ENCODE measurements at places on chromosomes 7 and 10. TPM values are rescaled to one million over a fixed set of nuclear protein-coding genes. Genes with fewer than 3 reads are reported as not detected.

DNA sequence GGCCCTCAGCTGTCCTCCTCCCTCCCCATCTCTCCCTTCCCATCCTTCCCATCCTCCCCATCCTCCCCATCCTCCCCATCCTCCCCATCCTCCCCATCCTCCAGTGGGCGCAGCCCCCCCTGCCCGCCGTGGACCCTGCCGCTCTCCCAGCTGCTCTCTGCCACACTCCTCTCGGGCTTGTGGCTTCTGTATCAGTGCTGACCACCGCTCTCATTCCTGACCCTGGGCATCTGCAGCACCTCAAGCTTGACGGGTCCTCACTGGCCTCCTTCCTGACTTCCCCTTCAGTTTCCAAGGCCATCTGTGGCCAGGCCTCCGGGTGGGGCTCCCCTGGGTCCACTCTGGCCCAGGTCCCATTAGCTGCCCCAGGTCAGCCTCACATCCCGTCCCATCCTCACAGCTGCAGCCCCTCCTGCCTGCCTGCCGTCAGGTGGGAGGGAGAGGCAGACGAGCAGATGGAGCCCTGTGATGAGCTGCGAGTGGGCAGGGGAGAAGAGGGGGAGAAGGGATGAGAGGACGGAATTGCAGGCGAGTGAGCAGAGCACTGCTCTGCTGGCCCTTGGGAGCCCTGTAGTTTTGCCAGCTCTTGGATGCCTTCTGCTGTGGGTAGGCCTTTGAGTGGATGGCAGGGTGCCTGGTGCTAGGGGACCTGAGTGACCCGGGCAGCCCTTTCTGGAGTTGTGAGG lies 35.7 kb downstream of the LHPP start:
- H3K27ac ChIP-seq: no peak overlapping the region
- no peaks in the 10 kb centered on the region for H3K4me1 ChIP-seq
- peaks cover 18% of the 10 kb centered on the region for H3K36me3 ChIP-seq
- H3K4me3 ChIP-seq: no peak overlapping the region
- H3K27me3 ChIP-seq: no peaks in the 10 kb centered on the region

- H3K36me3 ChIP-seq: no peaks in the 10 kb centered on the region
- no peak for DNase-seq
- H3K27me3 ChIP-seq: peaks cover 17% of the 10 kb centered on the region
- peak overlapping the region; percentile 96 for H3K4me3 ChIP-seq
Measured at GRCh38 chr10:102419269-102420180, 940 bp upstream of the PSD start.

DNA sequence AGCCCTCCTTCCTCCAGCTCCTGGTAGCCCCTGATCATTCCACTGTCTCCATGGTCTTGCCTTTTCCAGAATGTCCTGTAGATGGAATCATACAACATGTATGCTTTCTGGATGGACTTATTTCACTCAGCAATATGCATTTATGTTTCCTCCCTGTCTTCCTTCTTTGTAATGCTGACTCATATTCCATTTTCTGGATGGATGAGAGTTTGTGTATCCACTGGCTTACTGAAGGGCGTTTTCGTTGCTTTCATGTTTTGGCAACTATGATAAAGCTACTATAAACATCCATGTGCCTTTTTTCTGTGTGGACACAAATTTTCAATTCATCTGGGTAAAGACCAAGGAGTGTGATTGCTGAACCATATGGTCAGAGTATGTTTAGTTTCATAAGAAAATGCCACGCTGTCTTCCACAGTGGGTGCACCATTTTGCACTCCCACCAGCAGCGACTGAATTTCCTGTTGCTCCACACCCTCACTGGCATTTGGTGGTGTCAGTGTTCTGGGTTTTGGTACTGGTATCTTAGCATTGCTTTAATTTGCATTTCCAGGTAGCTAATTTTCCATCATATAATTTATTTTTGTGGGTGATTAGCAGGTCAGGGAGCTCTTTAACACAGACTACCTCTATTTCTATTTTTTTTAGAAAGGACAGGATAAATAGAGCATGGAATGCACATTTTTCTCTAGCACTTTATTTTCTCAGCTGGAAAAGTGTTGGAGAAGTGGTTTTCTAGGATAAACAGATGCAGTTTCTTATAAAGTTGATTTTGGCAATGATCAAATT lies 252.2 kb downstream of the WDR37 start:
- no peaks in the 10 kb centered on the region for H3K27me3 ChIP-seq
- peaks cover 39% of the 10 kb centered on the region for H3K4me1 ChIP-seq
- peak; percentile 75 for DNase-seq
- H3K27ac ChIP-seq: peak overlapping the region; percentile 89
- H3K36me3 ChIP-seq: peaks cover 2% of the 10 kb centered on the region

DNA sequence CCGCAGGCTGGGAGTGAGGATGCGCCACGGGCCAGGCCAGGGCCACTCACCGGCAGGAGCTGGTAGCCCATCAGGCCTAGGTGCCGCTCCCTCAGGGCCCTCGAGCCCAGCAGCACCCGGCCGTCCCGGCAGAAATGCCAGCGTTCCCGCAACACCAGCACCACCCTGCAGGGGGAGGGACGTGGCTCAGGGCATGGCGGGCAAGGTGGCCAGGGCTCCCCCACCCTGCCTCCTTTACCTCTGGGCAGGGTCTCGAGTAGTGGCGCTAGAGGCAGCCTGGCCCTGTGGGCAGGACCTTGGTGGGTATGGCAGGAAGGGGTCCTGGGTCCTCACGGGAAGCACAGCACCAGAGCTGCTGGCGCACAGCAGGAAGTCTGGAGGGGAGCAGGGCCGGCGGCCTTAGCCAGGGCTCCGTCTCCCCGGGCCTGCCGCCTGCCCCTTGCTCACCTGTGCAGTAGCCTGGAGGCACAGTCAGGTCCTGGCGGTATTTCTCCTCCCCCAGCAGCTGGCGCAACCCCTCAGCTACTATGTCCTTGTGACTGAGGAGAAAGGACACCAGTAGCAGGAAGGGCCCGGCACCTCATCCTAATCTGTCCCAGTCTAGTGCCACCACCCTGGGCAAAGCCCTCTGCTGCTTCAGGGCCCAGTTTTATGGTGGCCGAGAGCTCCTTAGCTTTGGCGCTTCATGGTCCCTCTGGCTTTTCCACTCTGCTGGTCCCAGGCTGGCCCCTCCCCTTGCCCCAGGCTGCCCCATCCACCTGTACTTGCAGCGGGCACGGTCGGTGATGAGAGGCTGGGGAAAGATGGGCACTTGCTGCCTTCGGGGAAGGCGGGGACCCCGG lies 3.5 kb downstream of the FASTK start:
- no peak overlapping the region for H3K4me3 ChIP-seq
- no peak for DNase-seq
- peak overlapping the region; percentile 47 for H3K27ac ChIP-seq
- H3K36me3 ChIP-seq: peaks cover 15% of the 10 kb centered on the region
- peaks cover 33% of the 10 kb centered on the region for H3K4me1 ChIP-seq
- no peaks in the 10 kb centered on the region for H3K27me3 ChIP-seq

GRCh38 chr10:120514035-120514620 lies 57.1 kb downstream of the PLPP4 start:
- H3K27me3 ChIP-seq: no peaks in the 10 kb centered on the region
- no peak for DNase-seq
- no peak overlapping the region for H3K4me3 ChIP-seq
- H3K27ac ChIP-seq: no peak overlapping the region
- H3K36me3 ChIP-seq: no peaks in the 10 kb centered on the region
- no peaks in the 10 kb centered on the region for H3K4me1 ChIP-seq

DNA sequence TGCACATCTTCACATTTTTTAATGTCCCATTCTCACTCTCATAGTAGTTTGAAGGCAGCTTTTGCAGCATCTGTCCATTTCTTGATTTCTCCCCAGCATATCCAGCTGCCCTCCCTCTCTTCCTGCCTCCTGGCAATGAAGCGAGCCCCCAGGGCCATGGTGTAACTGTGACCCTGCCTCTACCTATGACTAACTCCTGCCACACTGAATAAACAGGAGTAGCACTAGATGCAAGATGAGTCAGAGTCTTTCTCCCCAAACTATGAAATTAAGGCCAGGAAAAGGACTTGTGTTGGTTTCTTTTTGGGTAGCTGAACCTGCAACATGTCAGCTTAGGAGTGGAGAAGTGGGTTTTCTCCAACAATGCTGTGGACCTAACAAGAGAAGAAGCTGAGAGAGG lies 329.0 kb downstream of the RNLS start:
- H3K4me3 ChIP-seq: no peak overlapping the region
- peaks cover 15% of the 10 kb centered on the region for H3K4me1 ChIP-seq
- DNase-seq: no peak
- no peak overlapping the region for H3K27ac ChIP-seq
- H3K27me3 ChIP-seq: no peaks in the 10 kb centered on the region
- no peaks in the 10 kb centered on the region for H3K36me3 ChIP-seq

- peaks cover 42% of the 10 kb centered on the region for H3K4me1 ChIP-seq
- H3K27me3 ChIP-seq: no peaks in the 10 kb centered on the region
- H3K27ac ChIP-seq: peak overlapping the region; percentile 10
- H3K4me3 ChIP-seq: peak overlapping the region; percentile 48
Measured at GRCh38 chr7:102914585-102914984, 1.8 kb downstream of the LRRC17 start.

DNA sequence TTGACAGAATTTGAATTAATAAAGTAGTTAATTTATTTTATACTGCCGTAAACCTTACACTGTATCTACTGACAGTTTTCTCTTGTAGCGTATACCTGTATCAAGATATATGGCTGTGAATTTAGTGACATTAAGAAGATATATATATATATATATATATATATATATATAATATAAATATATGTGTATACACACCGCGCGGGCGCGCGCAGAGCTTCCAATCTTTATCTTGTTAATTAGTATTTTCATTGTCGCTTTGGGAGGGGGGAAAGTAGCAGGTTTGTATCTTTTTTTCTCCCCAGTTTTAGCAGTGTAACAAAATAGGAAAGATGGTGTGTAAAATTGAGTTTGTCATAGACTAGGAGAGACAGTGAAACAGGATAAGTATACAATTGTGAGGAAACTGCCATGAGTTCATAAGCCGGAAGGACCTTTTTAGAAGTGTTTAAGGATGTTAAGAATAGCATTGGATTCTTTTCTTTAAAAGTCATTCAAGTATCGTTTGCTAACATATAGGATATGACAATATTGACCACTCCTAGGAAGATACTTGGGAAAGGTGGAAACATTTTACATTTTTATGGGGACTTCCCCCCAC lies 2.0 kb downstream of the PLEKHA1 start:
- no peak for DNase-seq
- peaks cover 15% of the 10 kb centered on the region for H3K36me3 ChIP-seq
- peak overlapping the region; percentile 94 for H3K4me3 ChIP-seq
- H3K4me1 ChIP-seq: peaks cover 44% of the 10 kb centered on the region
- H3K27ac ChIP-seq: peak overlapping the region; percentile 68

DNA sequence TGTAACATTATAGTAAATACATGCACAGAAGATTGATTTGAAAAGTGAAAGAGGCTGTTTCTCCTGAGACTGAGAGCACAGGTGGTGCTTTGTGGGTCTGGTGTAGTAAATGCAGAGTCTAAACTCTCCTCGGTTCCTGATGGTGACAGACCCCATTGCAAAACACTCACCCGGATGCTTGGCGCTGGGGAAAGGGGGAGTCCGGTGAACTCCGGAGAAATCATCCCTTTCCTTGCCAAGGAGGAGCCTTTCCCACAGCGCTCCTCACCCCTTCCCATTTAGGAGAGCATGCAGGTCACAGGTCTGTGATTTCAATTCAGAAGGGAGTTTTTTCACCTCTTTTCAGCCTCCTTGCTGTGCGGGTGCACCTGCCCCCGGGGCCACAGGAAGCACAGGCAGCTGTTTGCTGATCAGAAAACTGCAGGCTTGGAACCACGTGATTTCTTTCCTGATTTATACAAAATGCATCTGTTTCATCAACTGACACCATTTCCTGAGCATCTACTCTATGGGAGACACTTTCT lies 75.6 kb upstream of the LYZL2 start:
- H3K27ac ChIP-seq: no peak overlapping the region
- peak; percentile 42 for DNase-seq
- H3K4me3 ChIP-seq: no peak overlapping the region
- H3K27me3 ChIP-seq: peaks cover 2% of the 10 kb centered on the region

DNA sequence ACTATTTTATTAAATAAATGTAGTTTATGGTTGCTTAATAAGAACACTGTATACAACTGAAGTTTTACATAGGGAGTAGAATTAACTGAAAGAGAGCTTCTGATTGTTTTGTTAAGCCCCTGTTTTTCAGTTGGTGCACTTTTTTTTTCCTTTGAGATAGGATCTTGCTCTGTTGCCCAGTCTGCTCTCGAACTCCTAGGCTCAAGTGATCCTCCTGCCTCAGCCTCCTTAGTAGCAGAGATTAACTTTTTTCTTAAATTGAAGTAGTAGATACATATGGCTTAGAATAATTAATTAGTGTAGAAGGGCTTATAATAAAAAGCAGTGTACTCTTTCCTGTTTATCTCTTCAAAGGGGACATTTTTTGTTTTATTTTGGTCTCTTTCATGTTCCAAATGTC lies 11.2 kb downstream of the SDHAF3 start:
- peaks cover 3% of the 10 kb centered on the region for H3K36me3 ChIP-seq
- DNase-seq: no peak
- no peak overlapping the region for H3K4me3 ChIP-seq
- no peaks in the 10 kb centered on the region for H3K27me3 ChIP-seq
- H3K4me1 ChIP-seq: peaks cover 2% of the 10 kb centered on the region
- H3K27ac ChIP-seq: no peak overlapping the region

DNA sequence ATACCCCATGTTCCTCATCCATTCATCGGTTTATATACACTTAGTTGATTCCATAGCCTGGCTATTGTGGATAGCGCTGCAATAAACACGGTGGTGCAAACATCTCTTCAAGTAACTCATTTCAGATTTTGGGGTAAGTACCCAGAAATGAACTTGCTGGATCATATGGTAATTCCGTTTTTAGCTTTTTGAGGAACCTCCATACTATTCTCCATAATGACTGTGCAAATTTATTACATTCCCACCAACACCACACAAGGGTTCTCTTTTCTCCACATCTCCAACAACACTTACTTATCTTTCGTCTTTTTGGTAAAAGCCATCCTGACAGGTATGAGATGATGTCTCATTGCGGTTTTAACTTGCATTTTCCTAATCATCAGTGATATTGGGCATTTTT lies 3.7 kb downstream of the NPFFR1 start:
- no peaks in the 10 kb centered on the region for H3K36me3 ChIP-seq
- no peak overlapping the region for H3K4me3 ChIP-seq
- peaks cover 2% of the 10 kb centered on the region for H3K4me1 ChIP-seq
- H3K27me3 ChIP-seq: peaks cover 46% of the 10 kb centered on the region
- DNase-seq: no peak
- H3K27ac ChIP-seq: no peak overlapping the region

- H3K36me3 ChIP-seq: no peaks in the 10 kb centered on the region
- no peak for DNase-seq
- H3K27ac ChIP-seq: no peak overlapping the region
Measured at GRCh38 chr7:86050918-86051317, 592.8 kb upstream of the GRM3 start.

Gene C7orf57
- not detected for total RNA-seq

Gene HOXA4
- total RNA-seq: not detected

Gene CDK14
- total RNA-seq: 131 TPM

Gene NPTX2
- total RNA-seq: 5.1 TPM

Gene THAP5
- 29.8 TPM for total RNA-seq

Gene SGMS1
- total RNA-seq: 20.7 TPM

Gene AZGP1
- not detected for total RNA-seq

Gene OR9A2
- not detected for total RNA-seq

Gene ANKRD22
- total RNA-seq: not detected

Measured in osteocyte (in vitro differentiated cells).